ENCODE measurements at places on chromosomes 5 and 9. TPM values are rescaled to one million over a fixed set of nuclear protein-coding genes. Genes with fewer than 3 reads are reported as not detected.

The DMGDH gene
- polyA plus RNA-seq, result 0.54 TPM

The ASPN gene
- 0.42 TPM for polyA plus RNA-seq

The EDIL3 gene
- polyA plus RNA-seq, result 0.17 TPM

The BTNL9 gene
- polyA plus RNA-seq, result not detected

The SLC34A3 gene
- polyA plus RNA-seq, result not detected

The NIPAL4 gene
- 12.8 TPM for polyA plus RNA-seq

The COL5A1 gene
- polyA plus RNA-seq, result 0.13 TPM

The HRH2 gene
- not detected for polyA plus RNA-seq

The GPR21 gene
- polyA plus RNA-seq, result not detected

The SLC36A2 gene
- not detected for polyA plus RNA-seq

The DAB2 gene
- polyA plus RNA-seq, result 0.05 TPM

The MYOT gene
- polyA plus RNA-seq, result 1.5 TPM

The HMGCS1 gene
- polyA plus RNA-seq, result 24.0 TPM

The EGFLAM gene
- not detected for polyA plus RNA-seq

Measured in GM12878 (cell line).